A673 (cell line): ENCODE measurements at places on chromosomes 5 and 9. TPM values are rescaled to one million over a fixed set of nuclear protein-coding genes. Genes with fewer than 3 reads are reported as not detected.

- H3K4me3 ChIP-seq, result no peak overlapping the region
- H3K27me3 ChIP-seq, result no peaks in the 10 kb centered on the region
These were observed 532.8 kb upstream of the KLF4 start for GRCh38 chr9:108022246-108022935.

DNA sequence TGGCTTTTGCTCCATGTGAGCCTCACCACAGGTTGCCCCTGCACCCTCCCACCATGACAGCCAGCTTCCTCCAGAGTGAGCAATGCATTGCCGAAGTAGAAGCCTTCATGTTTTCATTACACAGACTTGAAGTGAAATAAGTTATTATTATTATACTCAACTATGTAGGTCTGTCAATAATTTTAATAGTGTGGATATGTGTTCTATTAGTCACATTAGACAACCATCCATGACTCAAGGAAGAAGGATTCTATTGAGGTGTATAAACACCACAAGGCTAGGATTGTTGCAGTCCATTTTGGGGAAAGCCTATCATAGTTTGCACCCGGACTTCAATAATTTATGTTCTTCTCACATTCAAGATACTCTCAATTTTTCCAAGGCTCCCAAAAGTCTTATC is 369.5 kb downstream of the TAF11L14 start:
- no peaks in the 10 kb centered on the region for H3K27me3 ChIP-seq
- H3K4me1 ChIP-seq, result peaks cover 10% of the 10 kb centered on the region
- H3K36me3 ChIP-seq, result no peaks in the 10 kb centered on the region

- DNase-seq, result no peak
- no peak overlapping the region for H3K27ac ChIP-seq
- no peaks in the 10 kb centered on the region for H3K4me1 ChIP-seq
- H3K4me3 ChIP-seq, result no peak overlapping the region
- no peaks in the 10 kb centered on the region for H3K27me3 ChIP-seq
These were observed 94.2 kb upstream of the FBN2 start for GRCh38 chr5:128632264-128632663.

DNA sequence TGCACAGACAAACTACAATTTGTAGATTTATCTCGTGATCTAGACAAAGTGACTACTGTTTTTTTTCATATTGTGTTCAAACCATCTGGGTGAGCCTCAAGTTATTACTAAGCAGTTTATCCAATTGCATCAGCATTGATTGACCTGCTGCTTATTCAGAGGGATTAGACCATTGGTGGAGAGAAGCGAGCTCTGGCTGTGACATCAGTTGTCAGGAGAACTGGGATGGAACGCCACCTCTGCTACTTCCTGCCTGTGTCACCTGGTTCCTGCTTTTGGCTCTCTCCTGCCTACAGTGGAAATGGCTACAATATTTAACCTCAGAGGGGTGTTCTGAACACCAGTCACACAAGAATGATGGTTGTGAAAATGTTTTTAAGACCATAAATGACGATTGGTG is 12.1 kb downstream of the NR4A3 start:
- no peaks in the 10 kb centered on the region for H3K36me3 ChIP-seq
- no peak for DNase-seq
- H3K27ac ChIP-seq, result no peak overlapping the region
- H3K27me3 ChIP-seq, result no peaks in the 10 kb centered on the region
- H3K4me3 ChIP-seq, result no peak overlapping the region

GRCh38 chr5:167720676-167721260 is 570.7 kb upstream of the WWC1 start:
- no peak for DNase-seq
- H3K27me3 ChIP-seq, result no peaks in the 10 kb centered on the region
- no peak overlapping the region for H3K27ac ChIP-seq

DNA sequence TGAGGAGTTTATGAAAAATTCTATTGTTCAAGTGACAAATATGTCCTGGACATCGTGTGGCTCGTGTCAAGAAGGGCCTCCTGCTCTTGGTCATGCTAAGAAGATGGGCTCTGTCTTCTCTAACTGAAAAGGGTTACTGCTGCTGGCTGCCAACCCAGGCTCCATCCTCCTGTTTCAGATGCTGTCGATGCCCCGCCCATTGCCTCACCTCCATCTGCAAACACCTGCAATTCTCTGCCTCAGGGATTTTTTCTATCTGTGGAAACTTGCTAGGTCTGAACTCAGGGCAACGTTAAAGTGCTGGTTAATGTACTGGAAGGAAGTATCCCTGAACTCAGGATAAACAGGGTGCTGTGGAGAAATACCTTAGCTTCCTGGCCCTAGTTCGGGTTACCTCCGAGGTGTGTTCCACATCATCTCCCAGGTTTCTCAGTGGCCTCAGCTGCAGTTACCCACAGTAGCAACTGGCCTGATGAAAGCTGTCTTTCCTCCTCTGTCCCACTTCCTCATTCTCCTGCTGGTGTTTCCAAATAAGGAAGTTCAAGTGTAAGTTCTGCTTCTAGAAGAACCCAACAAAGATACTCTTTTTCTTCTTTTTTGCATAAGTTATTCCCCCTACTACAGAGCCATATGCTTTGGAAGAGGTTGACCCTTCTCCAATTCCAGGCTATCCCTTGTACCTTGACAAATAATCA is 151.7 kb upstream of the SMIM23 start:
- no peak overlapping the region for H3K4me3 ChIP-seq
- no peaks in the 10 kb centered on the region for H3K27me3 ChIP-seq
- no peaks in the 10 kb centered on the region for H3K4me1 ChIP-seq
- no peaks in the 10 kb centered on the region for H3K36me3 ChIP-seq
- no peak overlapping the region for H3K27ac ChIP-seq
- no peak for DNase-seq

GRCh38 chr5:118597543-118597942 is 390.8 kb downstream of the DTWD2 start:
- no peak overlapping the region for H3K4me3 ChIP-seq
- H3K36me3 ChIP-seq, result no peaks in the 10 kb centered on the region
- no peak overlapping the region for H3K27ac ChIP-seq
- H3K27me3 ChIP-seq, result no peaks in the 10 kb centered on the region

DNA sequence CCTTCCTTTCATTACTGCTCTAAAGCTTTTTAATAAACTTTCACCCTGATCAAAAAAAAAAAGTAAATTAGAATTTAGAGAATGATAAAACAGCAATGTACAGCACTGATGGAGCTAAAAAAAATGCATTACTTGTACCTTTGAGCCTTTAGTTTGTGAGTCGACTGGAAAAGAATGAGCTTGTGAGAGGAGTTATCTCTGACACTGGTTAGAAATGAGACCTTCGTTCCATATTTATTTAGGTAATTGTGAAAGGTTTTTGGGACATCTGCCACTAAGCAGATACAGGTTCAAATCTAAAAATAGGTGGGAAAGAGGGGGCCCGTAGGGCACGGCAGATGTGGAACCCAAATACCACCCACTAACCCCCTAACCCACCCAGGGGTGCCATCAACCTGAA is 376.8 kb downstream of the ICE1 start:
- H3K27me3 ChIP-seq, result peaks cover 43% of the 10 kb centered on the region
- H3K4me3 ChIP-seq, result no peak overlapping the region
- no peaks in the 10 kb centered on the region for H3K4me1 ChIP-seq
- no peak overlapping the region for H3K27ac ChIP-seq
- DNase-seq, result no peak

DNA sequence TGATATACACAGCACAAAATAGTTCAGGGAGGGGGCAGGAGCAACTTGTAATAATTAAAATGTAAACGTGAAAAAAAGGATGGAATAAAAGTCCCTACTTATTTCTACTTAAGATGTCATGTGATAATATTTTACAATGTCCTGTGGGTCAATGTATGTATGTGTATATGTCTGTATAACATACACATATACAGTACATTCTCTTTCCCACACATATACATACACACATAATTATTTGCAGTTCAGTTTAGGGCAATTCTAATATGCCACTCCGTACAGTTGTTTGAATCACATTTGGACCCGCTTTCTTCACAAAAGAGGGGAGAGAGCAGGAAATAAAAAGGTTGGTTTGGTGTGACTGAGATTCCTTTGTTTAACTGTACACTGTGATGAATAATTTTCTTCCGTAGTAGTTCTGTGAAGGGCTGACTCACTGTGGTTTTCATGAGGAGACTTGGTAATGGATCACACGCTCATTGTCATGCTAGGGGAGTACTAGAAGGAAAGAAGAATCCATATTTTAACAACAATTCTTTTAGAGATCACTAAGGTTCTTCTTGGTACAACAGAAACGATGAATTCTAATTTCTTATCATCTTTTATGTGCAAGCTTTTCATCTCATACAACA is 26.2 kb upstream of the ACOT12 start:
- no peaks in the 10 kb centered on the region for H3K36me3 ChIP-seq
- peak overlapping the region; percentile 30 for H3K27ac ChIP-seq
- peak; percentile 68 for DNase-seq
- H3K4me1 ChIP-seq, result no peaks in the 10 kb centered on the region
- H3K4me3 ChIP-seq, result no peak overlapping the region

- H3K27ac ChIP-seq, result no peak overlapping the region
- no peaks in the 10 kb centered on the region for H3K4me1 ChIP-seq
- no peak for DNase-seq
- no peaks in the 10 kb centered on the region for H3K27me3 ChIP-seq
- H3K36me3 ChIP-seq, result no peaks in the 10 kb centered on the region
These were observed 53.0 kb downstream of the NEURL1B start for GRCh38 chr5:172694061-172694460.

DNA sequence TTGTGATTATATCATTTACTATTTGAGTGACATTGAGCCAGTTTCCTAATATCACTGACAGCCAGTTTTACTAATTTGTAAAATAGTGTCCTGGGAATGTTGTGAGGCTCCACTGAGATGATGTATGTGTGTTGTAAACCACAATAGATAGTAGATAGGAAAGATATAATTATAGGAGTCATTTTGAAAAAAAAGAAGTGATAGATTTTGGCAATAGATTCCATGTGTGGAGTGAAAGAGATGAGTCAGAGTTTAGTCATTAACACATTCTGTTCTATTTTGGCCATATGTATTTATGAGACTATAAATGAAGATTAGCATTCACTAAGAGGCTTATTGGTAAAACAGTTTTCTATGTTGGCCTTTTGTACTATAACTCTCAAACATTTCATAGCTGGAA is 388.2 kb downstream of the FAM170A start:
- H3K27me3 ChIP-seq, result no peaks in the 10 kb centered on the region
- H3K27ac ChIP-seq, result no peak overlapping the region
- no peak for DNase-seq

DNA sequence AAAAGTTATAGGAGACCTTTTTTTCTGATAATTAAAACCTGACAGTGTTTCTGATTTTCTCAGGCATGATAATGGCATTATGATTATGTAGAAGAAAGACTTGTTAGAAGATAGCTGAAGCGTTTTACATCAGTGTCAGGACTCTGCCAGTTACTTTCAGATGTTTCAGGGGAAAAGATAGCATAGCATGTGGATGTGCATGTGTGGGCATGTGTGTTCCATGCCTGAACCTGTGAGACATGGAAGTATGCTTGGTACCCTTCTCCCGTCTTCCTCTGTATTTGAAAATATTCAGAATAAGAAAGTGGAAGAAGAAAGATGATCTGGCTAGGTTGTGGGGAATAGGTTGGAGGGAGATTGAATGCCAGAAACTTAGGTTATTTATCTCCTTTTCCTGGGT is 113.1 kb upstream of the PCAT7 start:
- H3K36me3 ChIP-seq, result peaks cover 10% of the 10 kb centered on the region
- no peaks in the 10 kb centered on the region for H3K4me1 ChIP-seq
- DNase-seq, result no peak
- H3K27me3 ChIP-seq, result no peaks in the 10 kb centered on the region
- H3K4me3 ChIP-seq, result no peak overlapping the region

GRCh38 chr9:118618084-118618483 is 751.2 kb downstream of the BRINP1 start:
- no peak overlapping the region for H3K27ac ChIP-seq
- H3K4me3 ChIP-seq, result no peak overlapping the region
- no peaks in the 10 kb centered on the region for H3K27me3 ChIP-seq
- no peaks in the 10 kb centered on the region for H3K4me1 ChIP-seq
- no peaks in the 10 kb centered on the region for H3K36me3 ChIP-seq

DNA sequence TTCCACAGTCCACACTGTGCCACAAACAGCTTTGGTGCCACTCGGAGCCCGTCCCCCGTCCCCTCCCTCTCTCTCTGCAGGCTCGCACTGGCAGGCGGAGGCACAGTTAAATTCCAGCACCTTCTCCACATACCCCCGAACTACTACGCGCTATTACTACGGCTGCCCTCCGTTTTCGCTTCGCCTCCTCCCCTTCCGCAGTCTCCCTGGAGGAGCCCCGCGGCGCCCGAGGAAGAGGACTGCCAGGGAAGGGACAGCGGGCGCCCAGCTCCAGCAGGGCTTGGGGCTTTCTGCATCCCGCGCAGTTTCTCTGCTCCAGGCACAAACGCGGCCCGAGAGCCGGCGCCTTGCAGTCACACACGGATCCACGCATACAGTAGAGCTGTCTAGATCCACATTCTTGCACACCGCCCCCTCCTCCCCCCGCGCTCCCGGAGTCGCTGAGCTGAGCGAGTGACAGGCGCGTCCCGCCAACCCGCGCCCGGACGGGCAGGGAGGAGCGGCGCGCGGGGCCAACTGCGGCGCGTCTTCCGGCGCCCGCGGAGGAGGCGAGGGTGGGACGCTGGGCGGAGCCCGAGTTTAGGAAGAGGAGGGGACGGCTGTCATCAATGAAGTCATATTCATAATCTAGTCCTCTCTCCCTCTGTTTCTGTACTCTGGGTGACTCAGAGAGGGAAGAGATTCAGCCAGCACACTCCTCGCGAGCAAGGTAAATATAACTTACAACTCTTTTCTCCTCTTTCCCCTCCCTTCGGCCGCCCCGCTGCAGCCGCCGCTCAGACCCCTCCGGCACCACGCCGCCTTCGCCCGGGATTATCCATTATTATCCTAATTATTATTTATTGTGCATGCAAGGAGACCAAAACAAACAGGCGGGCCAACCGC is at the start of gene SMARCA2:
TSS of gene SMARCA2 (plus strand) at position 652 of the 885 bp plus-strand sequence. CDS start 13,676 bp downstream, outside the sequence.
- peaks cover 12% of the 10 kb centered on the region for H3K4me1 ChIP-seq
- H3K4me3 ChIP-seq, result peak within 1 kb of the TSS; percentile 85
- peak; percentile 99 for DNase-seq
- H3K36me3 ChIP-seq, result no peaks in the 10 kb centered on the region
- H3K27ac ChIP-seq, result peak within 1 kb of the TSS; percentile 84

GRCh38 chr5:147920420-147921030 is 14.2 kb upstream of the C5orf46 start:
- no peak overlapping the region for H3K4me3 ChIP-seq
- no peak overlapping the region for H3K27ac ChIP-seq
- no peak for DNase-seq
- H3K4me1 ChIP-seq, result no peaks in the 10 kb centered on the region
- H3K27me3 ChIP-seq, result no peaks in the 10 kb centered on the region
- no peaks in the 10 kb centered on the region for H3K36me3 ChIP-seq

GRCh38 chr9:130183133-130183762 is 11.0 kb downstream of the NCS1 start:
- no peaks in the 10 kb centered on the region for H3K36me3 ChIP-seq
- peak overlapping the region; percentile 53 for H3K27ac ChIP-seq
- H3K4me1 ChIP-seq, result peaks cover 29% of the 10 kb centered on the region
- no peaks in the 10 kb centered on the region for H3K27me3 ChIP-seq
- DNase-seq, result peak; percentile 53

- no peak for DNase-seq
- H3K27me3 ChIP-seq, result no peaks in the 10 kb centered on the region
- peaks cover 5% of the 10 kb centered on the region for H3K4me1 ChIP-seq
- no peak overlapping the region for H3K27ac ChIP-seq
- no peaks in the 10 kb centered on the region for H3K36me3 ChIP-seq
These were observed 112.9 kb upstream of the FER start for GRCh38 chr5:108634617-108635288.

GRCh38 chr5:145847499-145848497 is 12.7 kb upstream of the PRELID2 start:
- no peak for DNase-seq
- no peaks in the 10 kb centered on the region for H3K36me3 ChIP-seq
- H3K27me3 ChIP-seq, result no peaks in the 10 kb centered on the region
- H3K27ac ChIP-seq, result no peak overlapping the region
- no peak overlapping the region for H3K4me3 ChIP-seq

Gene PIP5KL1
- total RNA-seq, result 2.6 and 3.9 TPM in 2 replicates

Gene COQ4
- total RNA-seq, result 58.2 and 62.8 TPM in 2 replicates

Gene HRH2
- total RNA-seq, result 0.09 TPM in 1 of 2 replicates, not detected in the other
